ENCODE measurements at places on chromosomes 16 and 17. TPM values are rescaled to one million over a fixed set of nuclear protein-coding genes. Genes with fewer than 3 reads are reported as not detected.

DNA sequence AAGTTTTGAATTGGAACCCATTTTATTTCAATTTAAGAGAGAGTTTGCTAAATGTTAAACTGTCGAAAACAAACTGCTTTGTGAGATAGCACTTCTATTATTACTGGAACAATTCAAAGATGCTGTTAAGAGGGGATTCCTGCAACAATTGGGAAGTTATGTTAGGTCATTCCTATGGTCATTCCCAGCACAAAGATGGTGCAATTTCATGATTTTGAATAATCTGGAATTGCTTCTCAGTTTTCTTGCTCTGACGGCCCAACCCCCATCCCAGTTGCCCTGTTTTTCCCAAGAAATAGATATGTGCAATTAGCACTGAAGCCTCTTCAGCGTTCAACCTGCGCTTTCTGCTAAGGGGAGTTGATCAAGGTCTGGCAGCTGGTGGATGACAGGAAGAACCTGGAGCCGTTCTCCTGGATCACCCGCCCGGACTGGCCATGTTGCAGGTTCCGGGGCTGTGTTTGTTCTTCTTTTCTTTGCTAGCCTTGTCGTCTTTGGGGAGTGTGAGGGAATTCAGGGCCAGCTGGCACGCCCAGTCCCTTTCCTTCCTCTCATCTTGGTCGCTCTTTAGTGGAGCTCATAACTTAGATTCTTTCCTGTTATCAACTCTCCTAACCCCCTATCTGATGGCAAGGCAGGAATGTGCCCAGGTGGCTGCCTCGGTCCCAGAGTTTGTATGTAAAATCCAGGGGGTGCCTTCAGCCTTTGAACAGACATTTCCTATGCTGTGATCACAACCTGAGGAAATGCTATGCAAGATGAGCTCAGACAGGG is 29.0 kb upstream of the IRF8 start:
- DNase-seq: no peak

DNA sequence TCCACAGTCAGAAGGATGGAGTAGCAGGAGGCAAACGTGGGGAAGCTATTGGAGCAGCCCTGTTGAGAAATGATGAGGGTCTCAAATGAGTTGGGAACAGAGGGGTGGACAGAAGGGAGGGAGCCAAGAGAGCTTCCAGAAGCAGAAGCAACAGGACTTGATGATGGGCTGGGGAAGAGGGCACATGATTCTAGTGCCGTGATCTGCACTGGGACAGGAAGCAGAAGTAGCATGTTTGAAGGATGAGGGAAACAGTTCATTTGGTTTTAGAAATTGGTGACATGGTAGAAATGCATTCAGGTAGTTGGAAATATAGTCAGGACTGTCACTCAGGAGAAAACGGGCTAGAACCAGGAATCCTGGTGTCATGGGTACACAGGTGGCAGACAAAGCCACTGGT is 19.4 kb downstream of the EMP2 start:
- DNase-seq: no peak

- peak; percentile 75 for DNase-seq
Measured at GRCh38 chr17:3935140-3935542, 18.9 kb upstream of the P2RX1 start.

- DNase-seq: no peak
Measured at GRCh38 chr17:19935169-19935568, 42.5 kb downstream of the AKAP10 start.

DNA sequence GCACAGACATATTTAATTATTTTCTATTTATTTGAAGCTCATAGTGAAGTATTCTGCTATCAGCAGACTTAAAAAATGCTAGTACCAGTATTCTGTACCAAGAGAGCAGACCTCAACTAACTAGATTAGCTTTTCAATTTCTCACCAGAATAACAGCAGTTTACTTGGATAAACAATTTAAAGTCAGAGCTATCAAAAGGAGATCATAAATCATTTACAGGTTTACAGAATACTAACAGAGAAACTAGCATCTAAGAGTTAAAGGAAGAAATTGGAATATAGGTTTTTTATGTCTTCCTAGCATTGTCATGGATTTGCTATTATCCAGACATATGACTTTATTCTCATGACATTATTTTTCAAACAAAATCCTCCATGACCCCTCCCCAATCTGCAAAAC is 3.4 kb downstream of the SPOP start:
- no peak for DNase-seq

DNA sequence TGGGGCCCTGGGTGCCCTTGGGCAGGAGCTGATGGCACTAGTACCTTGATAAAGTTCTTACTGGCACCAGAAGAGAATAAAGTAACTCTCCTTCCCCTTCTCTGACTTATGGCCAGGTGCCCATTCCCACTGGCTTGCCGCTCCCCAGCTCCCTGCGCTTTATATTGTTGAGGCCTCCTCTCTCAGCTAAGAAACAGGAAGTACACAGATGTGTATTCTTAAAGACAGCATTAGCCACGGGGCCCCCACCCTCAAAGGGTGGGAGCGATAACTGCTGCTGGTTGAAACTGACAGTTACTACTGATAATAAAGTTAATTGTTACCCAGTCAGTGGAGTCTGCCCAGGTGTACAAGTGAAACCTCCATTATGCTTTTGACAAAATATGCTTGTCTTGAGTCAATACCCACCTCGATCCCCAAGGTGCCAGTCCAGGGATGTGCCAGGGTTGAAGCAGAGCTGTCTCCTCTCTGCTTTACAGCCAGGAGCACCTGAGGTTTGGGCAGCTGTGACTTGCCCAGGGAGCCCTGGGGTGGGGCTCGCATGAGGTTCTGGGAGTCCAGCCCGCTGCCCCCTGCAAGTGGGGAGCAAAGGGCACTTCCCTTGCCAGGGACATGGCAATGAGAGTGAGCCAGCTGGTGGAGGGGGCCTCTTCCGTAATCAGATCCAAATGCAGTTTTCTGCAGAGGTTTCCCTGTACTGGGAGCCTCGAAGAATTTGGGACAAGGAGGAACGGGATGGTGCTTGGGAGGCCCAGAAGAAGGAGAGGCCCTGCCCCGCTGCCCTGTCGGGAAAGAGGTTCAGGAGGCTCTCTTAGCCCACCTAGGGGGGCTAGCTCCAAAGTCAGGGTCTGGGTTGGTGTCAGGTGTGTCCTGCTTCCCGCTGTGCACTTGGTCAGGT is 5.4 kb upstream of the CLDN9 start:
- DNase-seq: no peak

DNA sequence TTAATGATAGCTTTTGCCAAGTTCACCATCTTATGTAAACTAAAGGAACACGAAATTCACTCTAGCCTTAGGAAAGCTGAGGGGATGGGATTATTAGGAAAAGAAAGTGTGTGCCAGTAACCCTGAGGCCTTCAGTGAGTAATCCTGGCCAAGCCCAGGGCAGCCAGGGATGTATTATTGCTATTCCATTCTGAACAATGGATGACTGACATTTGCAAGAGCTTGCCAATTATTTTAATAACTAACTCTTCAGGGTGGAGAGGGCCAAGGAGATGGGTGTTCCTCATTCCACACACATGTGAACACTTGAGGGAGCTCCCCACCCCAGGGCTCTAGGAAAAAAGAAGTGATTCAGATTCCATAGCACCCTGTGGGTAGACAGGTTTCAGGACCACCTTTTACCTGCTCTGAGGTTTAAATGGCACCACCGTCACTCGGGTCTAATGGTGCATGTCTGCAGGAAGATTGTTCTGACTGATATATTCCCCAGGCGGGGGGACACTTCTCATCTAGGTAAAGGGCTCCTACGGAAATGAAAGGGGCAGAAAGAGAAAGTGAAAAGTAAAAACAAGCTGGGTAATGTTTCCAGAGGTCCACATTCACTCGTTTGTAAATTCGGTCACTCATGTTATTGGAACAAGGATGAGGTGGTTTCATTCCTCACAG is 41.5 kb downstream of the TK2 start:
- DNase-seq: peak; percentile 87

DNA sequence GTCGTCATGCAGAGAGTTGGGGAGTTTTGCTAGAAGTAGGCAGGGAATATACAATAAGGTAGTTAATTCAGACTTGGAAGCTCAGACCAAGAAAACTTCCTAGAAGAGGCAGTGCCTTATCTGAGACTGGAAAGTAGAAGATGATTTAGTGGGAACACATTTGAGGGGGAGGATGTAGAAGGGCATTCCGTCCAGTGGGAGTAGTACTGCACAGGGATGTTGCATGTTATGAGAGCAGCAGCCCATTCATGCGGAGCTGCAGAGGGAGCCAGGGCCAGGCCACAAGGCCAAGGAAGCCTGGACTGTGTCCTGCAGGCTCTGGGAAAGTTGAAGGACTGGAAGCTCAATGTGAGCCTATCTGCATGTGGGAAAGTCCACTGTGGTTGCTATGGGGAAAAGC is 344.5 kb upstream of the EEF2KMT start:
- no peak for DNase-seq

Gene GRB7
- not detected for total RNA-seq

Gene NHLRC4
- total RNA-seq: 0.30 TPM

All from endothelial cell of umbilical vein (primary cell).